ENCODE measurements at places on chromosomes 11 and 22.

- H3K27me3 ChIP-seq, result peaks cover 4% of the 10 kb centered on the region
- H3K27ac ChIP-seq, result no peak overlapping the region
- no peaks in the 10 kb centered on the region for H3K36me3 ChIP-seq
Observed at GRCh38 chr22:47296405-47297260, 534.2 kb downstream of the TBC1D22A start.

DNA sequence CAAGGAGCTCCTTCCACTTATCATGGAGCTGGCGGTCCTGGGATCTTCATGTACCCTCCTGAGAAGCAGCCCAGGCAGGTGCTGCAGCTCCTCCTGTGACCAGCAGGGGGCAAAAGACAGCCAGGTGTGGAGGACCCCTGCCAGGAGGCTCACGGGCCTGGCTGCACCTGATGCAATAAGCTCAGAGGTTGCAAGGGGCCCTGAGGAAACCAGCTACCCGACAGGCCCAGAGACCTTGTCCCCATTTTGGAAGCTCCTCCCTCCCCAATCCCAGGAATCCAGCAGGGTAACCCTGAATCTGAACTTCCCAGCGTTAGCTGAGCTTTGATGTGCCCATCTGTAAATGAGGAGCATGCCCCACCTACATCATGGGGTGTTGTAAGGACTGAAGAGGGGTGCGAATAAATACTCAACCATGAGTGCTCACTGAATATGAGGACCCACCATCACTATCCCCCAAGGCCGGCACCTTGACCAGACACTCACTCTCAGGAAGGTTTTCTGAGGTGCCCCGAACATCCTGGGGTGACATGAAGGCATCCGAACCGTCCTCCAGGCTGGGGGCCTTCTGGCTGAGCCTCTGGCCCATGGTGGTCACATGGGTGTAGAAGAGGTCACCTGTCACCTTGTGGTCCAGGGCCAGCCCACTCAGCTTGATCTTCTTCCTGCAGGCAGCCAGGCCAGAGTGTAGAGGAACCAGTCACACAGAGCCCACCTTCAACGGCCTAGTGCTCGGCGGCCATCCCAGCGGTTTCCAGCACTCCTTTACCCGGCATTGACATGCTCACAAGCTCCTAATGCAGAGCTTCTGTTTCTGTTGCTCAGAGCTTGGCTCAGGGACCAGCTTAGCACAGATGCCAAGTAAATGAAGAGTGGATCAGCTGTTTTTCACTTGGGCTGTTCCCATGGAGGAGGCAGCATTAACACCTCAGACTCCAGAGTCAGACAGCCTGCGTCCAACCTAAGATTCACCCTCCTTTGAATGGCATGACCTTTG, 21.7 kb downstream of the SLC43A1 start:
- H3K36me3 ChIP-seq, result peaks cover 45% of the 10 kb centered on the region
- H3K4me3 ChIP-seq, result no peak overlapping the region
- peak overlapping the region; percentile 83 for H3K27ac ChIP-seq
- peak; percentile 87 for DNase-seq
- peaks cover 9% of the 10 kb centered on the region for H3K4me1 ChIP-seq
- no peaks in the 10 kb centered on the region for H3K27me3 ChIP-seq

DNA sequence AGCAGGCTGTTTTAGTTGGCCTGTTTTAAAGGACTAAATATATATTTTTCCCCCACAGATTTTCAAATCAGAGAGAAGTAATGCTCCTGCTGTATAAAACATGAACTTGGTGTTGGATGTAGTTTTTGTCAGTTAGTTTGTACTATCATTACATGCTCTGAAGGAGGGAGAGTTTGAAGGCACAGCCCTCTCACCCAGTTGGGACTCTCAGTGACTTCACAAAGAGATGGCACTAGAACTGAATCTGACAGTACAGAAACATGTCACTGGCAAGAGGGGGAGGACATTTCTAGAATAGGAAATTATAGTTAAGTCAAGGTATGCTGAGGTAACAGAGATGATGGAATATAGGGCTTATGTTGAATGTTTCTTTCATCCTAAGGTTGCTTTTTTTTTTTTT, 21.0 kb upstream of the C1QTNF4 start:
- peaks cover 8% of the 10 kb centered on the region for H3K36me3 ChIP-seq
- no peaks in the 10 kb centered on the region for H3K4me1 ChIP-seq
- no peak overlapping the region for H3K27ac ChIP-seq
- no peak for DNase-seq

DNA sequence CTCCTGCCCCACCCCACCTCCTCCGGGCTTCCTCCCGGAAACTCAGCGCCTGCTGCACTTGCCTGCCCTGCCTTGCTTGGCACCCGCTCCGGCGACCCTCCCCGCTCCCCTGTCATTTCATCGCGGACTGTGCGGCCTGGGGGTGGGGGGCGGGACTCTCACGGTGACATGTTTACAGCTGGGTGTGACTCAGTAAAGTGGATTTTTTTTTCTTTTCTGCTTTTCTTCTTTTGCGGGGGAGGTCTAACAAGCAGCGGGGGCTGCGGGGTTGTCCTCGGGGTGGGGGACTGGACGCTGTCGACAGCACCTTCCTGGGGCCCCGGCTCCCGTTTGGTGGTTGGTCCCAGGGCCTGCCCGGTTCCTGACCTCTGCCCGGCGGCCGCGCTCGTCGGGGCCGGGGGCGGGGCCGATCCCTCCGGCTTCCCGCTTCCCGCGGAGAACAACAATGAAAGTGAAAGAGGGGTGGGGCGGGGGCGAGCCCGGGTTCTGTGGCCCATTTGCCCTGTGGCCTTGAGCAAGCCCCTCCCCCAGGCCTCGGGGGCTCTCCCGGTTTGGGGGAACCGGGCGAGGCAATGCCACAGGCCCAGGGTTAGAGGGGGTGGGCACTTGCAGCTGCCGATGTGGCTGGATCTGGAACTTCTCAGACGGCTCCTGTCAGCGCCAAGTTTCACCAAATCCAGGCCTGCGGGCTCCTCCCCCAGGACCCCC, 975 bp upstream of the MDK start:
- peaks cover 22% of the 10 kb centered on the region for H3K36me3 ChIP-seq
- peaks cover 17% of the 10 kb centered on the region for H3K27me3 ChIP-seq
- peaks cover 7% of the 10 kb centered on the region for H3K4me1 ChIP-seq
- peak; percentile 88 for DNase-seq
- peak overlapping the region; percentile 45 for H3K27ac ChIP-seq

DNA sequence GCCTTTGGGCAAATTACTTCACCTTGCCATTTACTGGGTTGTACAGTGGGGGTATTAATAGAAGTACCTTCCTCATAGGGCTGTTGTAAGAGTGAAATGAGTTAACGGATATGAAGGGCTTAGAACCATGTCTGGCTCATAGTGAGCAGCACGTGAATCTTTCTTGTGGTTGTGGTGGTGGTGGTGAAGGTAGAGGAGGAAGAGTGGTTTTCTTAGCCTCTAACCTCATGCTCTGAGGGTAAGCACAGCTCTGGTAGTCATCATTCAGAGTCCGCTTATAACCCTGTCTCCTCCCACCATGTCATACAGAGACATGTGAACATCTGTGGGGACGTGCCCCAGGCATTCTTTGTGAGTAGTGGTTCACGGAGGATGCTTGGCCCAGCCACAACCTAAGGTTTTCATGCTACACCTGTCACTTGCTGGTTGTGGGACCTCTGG, 43.6 kb downstream of the TEAD1 start:
- peak overlapping the region; percentile 9 for H3K4me3 ChIP-seq
- no peak overlapping the region for H3K27ac ChIP-seq
- H3K4me1 ChIP-seq, result peaks cover 19% of the 10 kb centered on the region
- no peaks in the 10 kb centered on the region for H3K36me3 ChIP-seq
- H3K27me3 ChIP-seq, result peaks cover 65% of the 10 kb centered on the region

Data from activated CD4-positive, alpha-beta memory T cell treated with anti-CD3 and anti-CD28 coated beads for 36 hours (primary cell).